NCI-H1092 (cell line): ENCODE measurements at places on chromosomes 12 and 14.

DNA sequence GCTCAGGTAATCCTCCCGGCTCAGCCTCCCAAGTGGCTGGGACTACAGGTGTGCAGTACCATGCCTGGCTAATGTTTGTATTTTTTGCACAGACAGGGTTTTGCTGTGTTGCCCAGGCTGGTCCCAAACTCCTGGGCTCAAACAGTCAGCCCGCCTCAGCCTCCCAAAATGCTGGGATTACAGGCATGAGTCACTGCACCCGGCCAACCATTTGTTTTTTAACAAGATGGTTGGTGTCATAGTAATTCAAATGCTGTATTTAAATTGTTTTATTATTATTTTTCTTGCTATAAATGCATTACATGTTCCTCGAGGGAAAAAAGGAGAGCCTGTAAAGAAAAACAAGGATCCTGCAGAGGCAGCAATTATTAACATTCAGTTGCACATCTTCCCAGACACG, 83.9 kb downstream of the EP400 start:
- no peak for DNase-seq

GRCh38 chr14:92568621-92569479, 55.3 kb downstream of the RIN3 start:
- DNase-seq = no peak

DNA sequence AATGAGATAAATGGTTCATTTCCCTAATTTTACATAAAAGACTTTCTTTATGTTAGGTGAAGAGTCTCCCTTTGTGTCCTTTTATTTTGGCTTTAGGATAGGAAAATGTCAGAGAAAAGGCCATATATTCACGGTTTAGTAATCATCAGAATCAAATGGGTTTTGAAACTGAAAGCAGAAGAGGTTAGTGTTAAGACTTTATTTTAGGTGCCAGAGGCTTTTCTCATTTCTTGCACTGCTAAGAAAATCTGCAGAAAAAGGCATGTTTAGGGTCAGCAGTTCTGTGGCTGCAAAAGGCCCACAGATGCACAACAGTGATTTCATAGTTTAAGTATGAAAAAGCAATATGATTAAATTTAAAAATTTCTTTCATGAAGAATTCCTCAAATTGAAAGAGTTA, 80.4 kb upstream of the SINHCAF start:
- DNase-seq = no peak

DNA sequence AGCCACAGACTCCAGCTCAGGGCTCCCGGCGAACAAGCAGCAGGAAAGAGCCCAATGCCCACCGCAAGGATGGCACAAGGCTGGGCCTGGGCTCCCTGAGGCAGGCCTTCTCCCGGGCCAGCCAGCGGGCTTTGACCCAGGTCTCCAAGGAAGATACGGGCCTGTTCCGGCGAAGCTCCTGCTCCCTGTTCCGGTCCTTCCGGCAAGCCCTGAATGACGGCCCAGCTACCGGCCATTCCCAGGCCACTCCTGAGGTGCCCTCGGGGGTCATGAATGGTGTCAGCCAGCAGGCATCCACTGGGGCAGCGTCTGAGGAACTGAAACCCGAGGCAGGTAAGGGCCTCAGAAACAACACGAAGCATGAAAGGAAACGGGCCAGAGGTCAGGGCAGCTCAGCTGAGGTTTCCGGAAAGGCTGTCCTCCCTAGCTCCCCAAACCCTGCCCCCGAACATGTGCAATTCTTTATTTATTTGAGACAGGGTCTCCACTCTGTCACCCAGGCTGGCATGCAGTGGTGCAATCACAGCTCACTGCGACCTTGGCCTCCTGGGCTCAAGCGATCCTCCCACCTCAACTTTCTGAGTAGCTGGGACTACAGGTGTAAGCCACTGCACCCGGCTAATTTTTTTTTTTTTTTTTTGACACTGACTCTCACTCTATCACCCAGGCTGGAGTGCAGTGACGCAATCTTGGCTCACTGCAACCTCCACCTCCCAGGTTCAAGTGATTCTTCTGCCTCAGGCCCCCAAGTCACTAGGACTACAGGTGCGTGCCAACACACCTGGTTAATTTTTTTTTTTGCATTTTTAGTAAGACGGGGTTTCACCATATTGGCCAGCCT, 6.0 kb downstream of the EXOC3L4 start:
- no peak for DNase-seq

DNA sequence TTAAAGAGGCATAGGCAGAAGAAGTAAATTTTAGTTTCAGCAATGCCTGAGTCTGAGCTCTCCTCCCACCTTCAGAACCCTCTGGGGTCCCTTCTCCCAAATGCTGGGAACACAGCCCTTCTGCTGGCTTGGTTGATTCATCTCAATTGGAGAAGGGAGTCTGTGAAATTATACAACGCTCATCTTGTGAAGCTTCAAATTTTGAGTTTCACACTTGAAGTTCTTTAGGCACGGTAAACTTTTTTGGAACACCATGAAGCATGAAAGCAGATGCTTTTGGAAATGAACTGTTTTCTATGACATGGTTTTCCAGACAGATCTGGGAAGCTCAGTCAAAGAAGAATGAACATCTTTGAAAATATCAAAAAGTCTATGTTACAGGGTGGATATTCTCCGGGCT, 69.9 kb downstream of the TBK1 start:
- no peak for DNase-seq

DNA sequence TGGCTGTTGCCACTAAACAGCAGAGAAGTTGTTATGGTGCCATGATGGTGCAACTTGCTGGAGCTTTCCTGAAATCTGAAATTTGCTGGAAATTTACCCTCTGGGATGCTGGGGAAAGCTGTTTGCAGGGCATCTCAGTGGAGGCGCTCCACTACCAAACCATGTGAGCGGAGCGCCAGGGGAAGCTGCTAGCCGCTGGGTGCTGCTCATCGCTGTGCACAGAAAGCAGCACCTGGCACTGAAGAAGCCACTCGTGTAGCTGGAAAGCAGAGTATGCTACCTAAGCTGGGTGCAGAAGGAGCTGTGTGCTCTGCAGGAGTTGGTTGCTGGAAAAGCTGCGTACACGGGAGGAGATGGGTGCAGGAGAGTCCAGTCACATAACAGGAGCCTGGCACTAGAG, 53.0 kb downstream of the MSRB3 start:
- no peak for DNase-seq

DNA sequence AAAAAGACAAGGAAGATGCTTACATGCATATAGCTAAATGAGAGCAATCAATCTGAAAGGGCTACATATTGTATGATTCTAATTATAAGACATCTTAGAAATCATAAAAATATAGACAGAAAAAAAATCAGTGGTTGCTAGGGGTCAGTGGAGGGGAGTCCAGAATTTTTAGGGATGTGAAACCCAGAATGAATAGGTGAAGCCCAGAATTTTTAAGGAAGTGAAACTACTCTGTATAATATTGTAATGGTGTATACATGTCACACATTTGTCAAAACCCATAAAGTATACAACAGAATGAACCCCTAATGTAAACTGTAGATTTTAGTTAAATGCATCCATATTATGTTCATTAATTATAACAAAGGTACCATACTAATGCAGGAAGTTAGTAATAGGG, 713.2 kb downstream of the FLRT2 start:
- DNase-seq = no peak

DNA sequence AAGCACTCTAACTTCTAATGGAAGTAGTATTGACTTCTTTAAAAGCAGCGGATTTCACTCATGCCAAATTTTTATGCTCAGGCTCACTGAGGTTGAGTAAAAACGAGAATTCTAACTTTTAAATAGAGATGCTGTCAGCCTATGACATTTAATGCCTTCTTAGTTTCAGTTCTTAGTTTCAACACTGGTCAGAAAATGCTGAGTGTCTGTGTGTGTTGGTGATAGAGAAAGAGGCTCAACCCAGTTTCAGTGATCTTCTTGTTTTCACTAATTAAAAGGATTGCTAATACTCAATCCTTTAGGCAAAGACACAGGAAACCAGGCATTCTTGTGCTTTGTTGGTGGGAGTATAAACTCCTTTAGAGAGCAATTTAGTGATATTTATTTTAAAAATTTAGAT, 31.0 kb downstream of the PEBP1 start:
- no peak for DNase-seq

DNA sequence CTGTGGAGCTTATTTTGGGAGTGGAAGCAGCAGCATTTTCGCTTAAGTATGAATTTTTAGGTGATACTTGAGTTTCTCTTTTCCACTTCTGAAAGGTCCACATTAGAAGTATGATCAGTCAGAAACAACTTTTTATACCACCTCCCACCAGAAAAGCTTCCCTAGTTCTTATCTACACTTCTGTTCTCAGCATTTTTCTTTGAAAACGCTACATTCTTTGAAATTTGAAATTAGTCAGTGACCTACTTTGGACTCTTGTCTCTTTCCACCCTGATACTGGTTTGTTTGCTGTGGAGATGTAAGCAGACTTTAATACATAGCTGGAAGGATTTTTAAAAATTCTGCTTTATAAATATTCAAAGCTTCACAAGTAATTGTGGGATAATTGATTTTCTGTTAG, 22.2 kb downstream of the PCBP2 start:
- no peak for DNase-seq

- DNase-seq = no peak
Observed at GRCh38 chr12:47814539-47815170, 5.0 kb downstream of the HDAC7 start.

DNA sequence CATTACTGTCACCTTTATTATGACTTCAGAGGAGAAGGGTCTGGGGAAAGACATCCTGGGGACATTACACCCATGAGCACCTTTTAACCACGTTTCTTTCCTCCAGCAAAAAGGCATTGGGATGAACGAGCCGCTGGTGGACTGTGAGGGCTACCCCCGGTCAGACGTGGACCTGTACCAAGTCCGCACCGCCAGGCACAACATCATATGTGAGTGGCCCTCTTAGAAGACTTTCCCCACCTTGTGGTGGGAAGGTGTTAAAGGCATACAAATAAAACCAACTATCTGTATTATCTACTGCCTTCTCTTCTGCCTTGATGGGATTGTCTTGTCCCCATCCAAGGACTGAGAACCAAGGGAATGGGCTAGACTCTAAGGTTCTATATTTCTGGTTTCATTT, 6.0 kb downstream of the PSMD9 start:
- no peak for DNase-seq

GRCh38 chr14:47057364-47057763, 405.8 kb upstream of the RPL10L start:
- no peak for DNase-seq

GRCh38 chr12:28191051-28192048, 1.1 kb downstream of the CCDC91 start:
- no peak for DNase-seq

DNA sequence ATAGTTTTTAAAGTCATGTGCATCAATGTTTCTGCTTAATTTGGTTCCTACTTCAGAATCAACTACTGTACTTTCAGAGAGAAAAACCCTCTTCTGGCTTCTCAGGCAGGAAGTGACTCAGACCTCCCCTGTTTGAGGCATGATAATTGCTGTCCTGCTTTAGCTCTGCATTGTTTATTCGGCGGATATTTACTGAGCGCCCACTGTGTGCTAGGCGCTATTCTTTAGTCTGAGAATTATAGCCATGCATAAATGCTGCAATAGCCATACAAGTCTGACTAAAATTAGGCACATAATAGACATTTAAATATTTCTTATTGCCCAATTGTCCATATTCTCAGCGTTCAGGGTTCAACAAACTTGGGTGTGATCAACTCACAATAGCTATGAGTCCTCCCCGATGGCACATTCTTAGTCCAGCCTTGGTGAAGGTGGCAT, 6.1 kb upstream of the AMIGO2 start:
- DNase-seq = peak; percentile 38

DNA sequence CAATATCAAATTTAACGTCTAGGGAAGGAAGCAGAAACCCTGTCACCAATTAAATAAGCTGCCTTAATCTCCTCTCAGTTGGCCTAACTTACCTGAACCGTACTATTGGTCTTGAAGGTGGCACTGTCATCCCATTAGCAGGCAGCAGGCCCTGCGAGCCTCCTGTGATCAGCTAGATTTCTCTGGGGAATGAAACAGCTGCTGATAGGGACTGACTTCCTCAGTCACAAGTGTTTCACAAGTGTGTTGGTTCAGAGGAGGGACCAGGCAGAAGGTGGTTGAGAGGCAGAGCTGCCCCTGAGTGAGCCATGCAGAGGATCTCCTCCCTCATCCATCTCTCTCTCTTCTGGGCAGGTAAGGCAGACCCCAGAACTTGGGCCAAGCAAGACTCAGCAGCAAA, 166.8 kb downstream of the DAD1 start:
- no peak for DNase-seq

DNA sequence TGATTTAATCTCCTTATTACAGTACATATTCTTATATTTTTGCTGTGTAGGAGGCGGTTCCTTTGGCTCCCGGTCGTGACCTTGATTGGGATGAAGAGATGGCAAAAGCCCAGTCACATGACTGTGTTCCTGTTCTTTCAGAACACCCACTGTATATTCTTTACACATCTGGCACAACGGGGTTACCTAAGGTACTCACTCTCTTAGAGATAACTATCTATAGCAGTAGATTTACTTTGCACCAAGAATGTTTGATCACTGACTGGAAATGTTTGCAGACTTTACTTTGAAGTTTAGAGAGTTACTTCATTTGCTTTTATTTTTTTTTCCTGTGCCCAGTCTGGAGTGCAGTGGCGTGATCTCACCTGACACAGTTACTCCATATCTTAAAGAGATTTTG, 65.2 kb downstream of the ACSS3 start:
- DNase-seq = no peak

GRCh38 chr12:21336656-21337055, 1.9 kb upstream of the SLCO1A2 start:
- no peak for DNase-seq

DNA sequence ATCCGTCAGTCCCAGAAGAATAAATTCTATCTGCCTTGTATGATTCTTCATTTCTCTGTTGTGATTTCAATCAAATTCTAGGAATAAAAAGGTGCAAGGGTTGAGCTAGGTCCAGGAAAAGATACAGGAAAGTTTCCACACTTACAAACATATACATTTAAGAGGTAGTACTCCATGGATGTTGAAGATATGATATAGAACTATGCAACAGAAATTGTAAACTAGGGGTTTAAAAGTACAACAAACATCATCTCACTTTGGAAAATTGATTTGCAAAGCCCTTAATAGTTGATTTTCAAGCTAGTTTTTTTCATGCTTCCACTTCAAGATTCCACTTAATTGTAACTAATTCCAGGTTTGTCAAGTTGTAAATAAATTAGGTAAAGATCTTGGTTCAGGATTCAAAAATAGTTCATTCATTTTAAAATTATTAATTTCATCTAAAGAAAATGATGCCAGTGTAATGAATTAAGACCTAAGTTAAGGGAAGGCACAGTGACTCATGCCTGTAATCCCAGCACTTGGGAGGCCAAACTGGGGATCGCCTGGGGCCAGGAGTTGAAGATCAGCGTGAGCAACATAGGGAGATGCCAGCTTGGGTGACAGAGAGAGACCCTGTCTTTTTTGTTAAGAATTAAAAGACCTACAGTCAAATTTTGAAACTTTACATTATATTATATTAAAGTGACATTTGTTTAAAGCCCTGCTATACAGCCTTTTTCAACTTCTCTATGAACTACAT, at the start of gene OR6C70:
Gene OR6C70 (minus strand): TSS at position 51 of the 742 bp plus-strand sequence. CDS start 0 bp downstream, at position 51.
- no peak for DNase-seq

DNA sequence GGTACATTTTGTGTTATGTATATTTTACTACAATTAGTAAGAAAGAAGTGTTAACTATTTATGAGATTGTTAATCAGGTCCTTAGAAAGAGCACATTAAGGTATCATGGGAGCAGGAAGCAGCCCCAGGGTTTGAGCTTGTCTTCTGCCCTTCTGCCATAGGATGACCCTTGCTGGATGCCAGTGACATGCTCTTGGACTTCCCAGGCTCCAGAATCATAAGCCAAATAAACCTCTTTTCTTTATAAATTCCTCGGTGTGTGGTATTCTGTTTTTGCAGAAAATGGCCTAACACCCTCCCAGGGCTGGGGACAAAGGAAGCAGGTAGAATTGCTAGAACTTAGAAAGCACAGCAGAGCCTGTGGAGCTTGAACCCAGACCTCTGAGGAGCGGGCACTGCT, 164.7 kb downstream of the VRK1 start:
- DNase-seq = no peak

GRCh38 chr12:12046401-12046800, 24.3 kb upstream of the BCL2L14 start:
- DNase-seq = no peak
